ENCODE measurements at places on chromosomes 7 and 10. TPM values are rescaled to one million over a fixed set of nuclear protein-coding genes. Genes with fewer than 3 reads are reported as not detected.
A peak's percentile ranks its signal among the peaks of the same experiment; 100 is the strongest.

DNA sequence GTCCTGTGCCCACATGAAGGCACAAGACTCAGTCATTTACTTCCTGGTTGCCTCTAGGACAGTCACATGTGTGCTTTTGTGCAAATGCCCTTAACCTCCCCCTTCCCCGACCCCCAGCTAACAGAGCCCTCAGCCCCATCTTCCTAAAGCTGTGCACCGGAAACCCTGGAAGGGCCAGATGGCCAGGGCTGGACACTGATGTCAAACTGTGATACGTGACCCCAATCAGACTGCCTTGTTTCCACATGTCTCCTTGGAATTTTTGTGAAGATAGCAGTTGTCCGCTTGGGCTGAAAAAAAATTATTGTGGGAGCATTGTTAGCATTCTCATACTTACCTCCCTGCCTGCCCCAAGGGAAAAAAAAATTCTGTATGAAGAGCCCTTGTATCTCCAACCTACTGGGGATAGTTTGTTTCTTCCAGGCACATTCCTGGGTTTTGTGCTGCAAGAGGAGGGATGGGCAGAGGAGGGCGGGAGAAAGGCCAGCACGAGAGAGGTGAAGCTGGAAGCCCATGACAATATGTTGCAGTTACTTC, 17.0 kb upstream of the ADAM12 start:
- DNase-seq = no peak

DNA sequence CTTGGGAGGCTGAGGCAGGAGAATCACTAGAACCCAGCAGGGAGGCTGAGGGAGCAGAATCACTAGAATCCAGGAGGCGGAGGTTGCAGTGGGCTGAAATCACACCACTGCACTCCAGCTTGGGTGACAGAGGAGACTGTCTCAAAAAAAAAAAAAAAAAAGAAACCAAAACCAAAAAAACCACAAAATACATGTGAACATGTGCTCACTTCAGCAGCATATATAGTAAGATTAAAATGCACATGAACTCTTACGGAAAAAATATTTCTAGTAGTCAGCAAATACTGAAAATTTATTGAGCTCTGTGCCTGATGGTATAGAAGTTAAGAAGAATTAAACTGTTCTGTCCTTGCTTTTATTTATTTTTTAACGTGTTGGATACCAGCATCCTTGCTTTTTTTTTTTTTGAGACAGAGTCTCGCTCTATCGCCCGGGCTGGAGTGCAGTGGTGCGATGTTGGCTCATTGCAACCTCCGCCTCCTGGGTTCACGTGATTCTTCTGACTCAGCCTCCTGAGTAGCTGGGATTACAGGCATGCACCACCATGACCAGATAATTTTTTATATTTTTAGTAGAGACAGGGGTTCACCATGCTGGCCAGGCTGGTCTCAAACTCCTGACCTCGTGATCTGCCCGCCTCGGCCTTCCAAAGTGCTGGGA, 9.6 kb upstream of the ZNF487 start:
- no peak for DNase-seq

Gene DEPP1
- 0.12 TPM for total RNA-seq

Gene GRID1
- 0.82 TPM for total RNA-seq

Gene COPS6
- total RNA-seq = 89.8 TPM

Gene SPDYE2
- not detected for total RNA-seq

Gene CAV2
- 3.5 TPM for total RNA-seq

DNA sequence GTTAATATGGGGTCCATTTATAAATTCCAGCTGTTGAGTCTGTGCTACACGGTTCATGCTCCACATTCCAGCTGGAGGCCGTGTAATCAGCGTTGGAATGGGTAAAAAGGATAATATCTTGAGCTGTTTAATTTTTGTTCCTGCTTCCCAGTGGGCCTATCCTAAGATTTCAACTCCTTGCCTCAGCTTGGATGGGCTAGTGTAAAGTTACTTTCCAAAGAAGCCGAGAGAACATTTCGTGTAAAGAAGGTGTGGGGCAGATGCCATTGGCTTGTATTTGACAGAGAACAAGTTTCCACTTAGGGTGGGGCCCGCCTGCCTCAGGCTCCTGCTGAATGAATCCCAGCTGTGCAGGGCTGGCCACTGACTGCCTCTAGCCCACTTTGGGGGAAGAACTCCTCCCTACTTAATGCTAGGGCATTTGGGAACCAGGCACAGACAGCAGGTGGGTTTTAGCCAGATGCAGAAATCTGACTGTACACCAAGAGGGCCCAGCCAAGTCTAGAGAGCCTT, 125.9 kb upstream of the LYZL2 start:
- no peak for DNase-seq

DNA sequence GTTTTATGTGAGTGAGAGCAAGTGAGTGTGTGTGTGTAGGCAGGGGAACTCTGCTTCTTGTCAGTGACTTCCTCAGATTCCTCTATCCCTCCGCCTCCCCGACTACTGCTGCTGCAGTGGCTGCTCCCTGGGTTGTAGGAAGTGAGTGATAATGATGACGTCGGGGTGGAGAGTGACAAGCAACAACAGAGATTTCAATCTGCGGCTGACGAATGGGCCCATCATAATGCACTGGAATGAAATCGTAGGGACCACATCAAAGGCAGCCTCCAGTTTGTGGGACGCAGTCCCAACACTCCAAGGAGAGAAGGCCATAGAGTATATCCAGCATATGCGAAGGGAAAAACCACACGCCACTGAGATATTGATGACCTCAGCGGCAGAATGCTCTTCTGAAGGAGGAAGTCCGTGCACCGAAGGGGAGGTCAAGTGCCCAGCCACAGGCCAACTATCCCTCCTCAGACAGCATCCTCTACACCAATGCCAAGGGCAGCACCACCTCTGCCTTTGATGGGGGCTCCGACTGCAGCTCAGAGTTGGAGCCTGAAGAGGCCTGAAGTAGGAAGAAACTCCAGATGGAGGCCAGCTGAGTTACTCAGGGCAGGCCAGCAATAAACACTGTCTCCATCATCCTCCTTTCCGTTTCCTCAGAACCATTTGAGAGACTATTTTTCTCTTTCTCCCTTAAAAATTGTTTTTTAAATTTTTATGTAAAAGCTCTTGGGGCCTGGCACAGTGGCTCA, 11.3 kb upstream of the STMP1 start:
- no peak for DNase-seq

DNA sequence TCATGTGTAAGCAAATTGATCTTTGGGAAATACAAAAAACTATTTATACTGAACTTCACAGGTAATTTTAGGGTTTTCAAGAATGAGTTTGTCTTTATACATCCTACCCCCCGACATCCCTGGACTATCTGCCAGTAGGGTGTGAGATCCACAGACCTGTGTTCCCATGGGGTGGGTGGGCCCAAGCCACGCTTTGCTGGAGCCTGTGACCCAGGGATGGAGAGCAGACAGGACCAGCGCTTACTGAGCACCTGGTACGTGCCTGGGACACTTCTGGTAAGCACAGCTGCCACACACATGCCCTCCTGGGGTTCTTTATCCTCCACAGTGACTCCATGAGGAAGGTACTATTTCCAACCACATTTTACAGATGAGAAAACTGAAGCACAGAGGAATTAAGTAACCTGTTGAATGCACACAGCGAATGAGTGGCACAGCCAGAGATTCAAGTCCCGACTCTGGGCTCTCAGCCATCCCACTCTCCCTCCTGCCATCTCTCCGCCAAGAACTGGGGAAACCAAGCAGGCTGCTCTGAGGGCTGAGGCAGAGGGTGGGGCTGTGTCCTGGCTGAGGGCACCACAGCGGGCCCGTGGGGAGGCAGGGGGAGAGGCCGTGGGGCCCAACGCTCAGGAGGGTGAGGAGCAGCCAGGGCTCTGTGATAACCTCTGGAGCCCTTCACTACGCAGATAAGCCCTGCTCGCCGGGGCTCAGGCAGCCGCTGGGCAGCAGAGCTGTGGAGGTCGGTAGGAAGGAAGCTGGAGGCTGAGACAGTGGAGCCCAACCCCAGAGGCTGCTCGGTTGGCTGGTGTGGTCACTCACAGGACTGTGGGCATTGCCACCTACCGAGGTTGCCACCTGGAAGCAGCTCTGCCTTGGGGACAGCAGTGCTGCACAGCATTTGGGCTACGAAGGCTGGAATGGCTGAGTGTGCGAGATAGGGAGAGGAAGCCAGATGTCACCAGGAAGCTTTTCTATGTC, 124.2 kb downstream of the ARHGAP22 start:
- no peak for DNase-seq

DNA sequence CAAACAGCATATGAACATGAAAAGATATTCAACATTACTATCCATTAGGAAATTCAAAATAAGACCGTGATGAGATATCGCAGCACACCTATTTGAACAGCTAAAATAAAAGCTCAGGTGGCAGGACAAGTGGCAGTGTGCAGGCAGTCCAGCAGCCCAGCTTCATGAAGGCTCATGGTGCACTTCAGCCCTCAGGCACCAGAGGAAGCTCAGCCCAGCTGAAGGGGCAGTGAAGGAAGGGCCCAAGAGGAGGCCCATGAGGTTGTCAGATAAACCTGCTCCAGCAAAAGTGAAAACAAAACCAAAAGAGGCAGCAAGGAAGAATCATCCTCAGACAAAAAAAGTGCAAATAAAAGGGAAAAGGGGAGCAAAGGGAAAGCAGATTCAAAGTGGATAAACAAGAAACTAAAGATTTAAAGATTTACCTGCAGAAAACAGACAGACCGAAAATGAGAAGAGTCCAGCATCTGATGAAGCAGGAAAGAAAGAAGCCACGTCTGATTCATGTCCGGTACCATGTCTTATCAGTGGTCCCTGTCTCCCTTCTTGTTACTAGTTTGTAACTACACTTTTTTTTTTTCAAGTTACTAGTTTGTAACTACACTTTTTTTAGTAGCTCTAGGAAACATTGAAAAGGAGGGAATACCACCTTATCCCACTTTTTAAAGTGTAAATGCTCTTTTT, 15.0 kb upstream of the FAM24B start:
- DNase-seq = peak; percentile 6

DNA sequence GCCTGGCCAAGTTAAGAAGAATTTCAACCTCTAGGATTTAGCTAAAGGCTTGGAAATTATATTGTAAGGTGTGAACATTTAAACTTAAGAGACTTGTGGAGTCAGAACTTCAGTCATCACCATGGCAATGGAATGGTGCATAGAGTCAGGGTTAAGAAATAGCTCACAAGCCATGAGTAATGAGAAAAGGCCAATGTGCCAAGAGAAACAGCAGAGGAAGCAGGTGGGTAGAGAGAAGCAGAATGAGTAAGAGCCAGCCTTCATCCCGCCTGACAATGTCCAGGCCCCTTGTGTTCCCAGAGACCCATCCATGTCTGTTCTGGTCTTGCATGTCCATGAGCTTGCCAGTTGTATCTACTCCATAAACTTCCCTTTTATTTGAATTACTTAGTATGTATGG, 62.6 kb upstream of the TBX20 start:
- DNase-seq = no peak

Gene GNAI1
- 26.8 TPM for total RNA-seq

- DNase-seq = no peak
These were observed 75.7 kb upstream of the NANOS1 start for GRCh38 chr10:118953598-118954393.

Gene CDK6
- total RNA-seq = 23.7 TPM

GRCh38 chr7:5670183-5670935, 111.1 kb downstream of the RNF216 start:
- DNase-seq = no peak

Gene EIF3A
- 171 TPM for total RNA-seq

All from GM23338 (cell line).